ENCODE measurements at places on chromosomes 16 and 17.

GRCh38 chr17:27873746-27874145 is 19.4 kb downstream of the LYRM9 start:
- DNase-seq: no peak

- peak; percentile 39 for DNase-seq
Observed at GRCh38 chr16:85556456-85557082, 56.6 kb upstream of the GSE1 start.

GRCh38 chr17:41140360-41141131 is at the start of gene KRTAP4-6:
TSS of gene KRTAP4-6 (minus strand) at chr17:41140544. CDS start at chr17:41140487, 57 bp downstream.
- DNase-seq: peak; percentile 44

GRCh38 chr17:17042851-17043460 is 699 bp downstream of the MPRIP start:
- DNase-seq: no peak

GRCh38 chr16:67537270-67537635 is 8.6 kb downstream of the RIPOR1 start:
- DNase-seq: peak; percentile 66

DNA sequence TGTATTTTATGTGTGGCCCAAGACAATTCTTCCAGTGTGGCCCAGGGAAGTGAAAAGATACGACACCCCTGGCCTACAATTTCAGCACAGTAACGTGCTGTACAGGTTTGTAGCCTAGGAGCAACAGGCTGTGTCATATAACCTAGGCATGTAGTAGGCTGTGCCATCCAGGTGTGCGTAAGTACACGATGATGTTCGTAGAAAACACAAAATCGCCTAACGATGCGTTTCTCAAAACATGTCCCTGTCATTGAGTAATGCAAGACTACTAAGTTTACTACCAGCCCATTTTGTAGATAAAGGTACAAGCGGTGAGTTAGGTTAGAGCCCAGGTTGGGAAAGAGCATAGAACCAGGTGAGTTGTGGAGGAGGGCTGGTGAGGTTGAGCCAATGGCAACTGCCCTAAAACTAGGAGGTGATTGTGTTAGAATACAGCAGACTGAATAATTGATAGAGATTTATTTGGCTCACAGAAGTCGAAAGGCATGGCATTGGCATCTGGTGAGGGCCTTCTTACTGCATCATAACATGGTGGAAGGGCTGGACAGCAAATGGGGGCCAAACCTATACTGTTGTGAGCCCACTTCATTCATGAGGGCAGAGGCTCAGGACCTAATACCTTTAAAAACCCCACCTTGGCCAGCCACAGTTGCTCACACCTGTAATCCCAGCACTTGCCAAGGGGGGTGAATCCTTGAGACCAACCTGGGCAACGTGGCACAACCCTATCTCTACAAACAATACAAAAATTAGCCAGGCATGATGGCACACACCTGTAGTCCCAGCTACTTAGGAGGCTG is 4.2 kb downstream of the EIF1 start:
- DNase-seq: no peak

- peak; percentile 60 for DNase-seq
Observed at GRCh38 chr17:81576621-81577277, 24.6 kb upstream of the FAAP100 start.

DNA sequence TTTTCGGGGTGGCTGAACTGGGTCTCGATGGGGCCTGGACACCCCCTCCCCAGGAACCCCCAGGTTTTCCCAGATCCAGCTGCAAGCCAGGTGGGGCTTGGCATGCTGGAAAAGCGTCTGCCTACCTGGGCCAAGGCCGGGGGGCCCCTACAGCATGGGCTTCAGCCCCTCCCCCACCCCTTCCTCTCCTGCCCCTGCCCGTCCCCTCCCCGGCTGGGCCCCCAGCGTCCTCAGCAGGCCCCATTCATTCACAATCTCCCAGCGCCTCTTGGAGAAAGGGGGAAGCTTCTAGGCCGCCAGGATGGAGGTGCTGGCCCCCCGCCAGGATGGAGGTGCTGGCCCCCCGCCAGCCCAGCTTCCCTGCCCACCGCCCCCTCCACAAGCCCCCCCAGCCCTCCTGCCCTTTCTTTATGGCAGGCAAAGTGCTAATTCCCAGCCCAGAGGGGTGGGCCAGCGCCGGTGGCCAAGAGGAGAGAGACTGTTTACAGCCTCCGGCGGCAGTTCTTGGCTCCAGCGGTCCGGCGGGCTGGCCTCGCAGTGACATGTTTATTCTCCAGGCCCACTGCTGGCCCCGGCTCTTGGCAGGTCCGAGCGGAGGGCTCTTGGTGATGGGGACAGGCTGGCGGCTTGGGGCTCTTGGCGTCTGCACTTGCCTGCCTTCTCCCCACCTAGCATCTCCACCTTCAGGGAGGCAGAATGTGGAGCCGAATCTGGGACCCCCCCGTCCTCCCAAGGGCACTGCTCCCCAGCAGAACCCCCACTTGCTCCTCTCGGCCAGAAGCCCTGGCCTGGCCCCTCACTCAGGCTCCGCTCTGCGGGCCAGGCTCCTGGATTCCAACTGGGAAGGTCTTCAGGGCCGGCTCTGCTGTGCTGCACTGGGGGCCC is 94.4 kb upstream of the CIBAR2 start:
- no peak for DNase-seq
